ENCODE measurements at places on chromosomes 5 and 9. TPM values are rescaled to one million over a fixed set of nuclear protein-coding genes. Genes with fewer than 3 reads are reported as not detected.

The TCF7 gene
- total RNA-seq = 4.7 TPM

The FRRS1L gene
- total RNA-seq = 3.7 TPM

The PCDHGA7 gene
- total RNA-seq = 8.0 TPM

The SVEP1 gene
- total RNA-seq = 18.5 TPM

The NUTM2F gene
- not detected for total RNA-seq

The CD72 gene
- total RNA-seq = 3.3 TPM
